Hair follicle dermal papilla cell (primary cell): ENCODE measurements at places on chromosomes 16 and 17. TPM values are rescaled to one million over a fixed set of nuclear protein-coding genes. Genes with fewer than 3 reads are reported as not detected.

TMEM97 gene
- total RNA-seq = 14.3 and 18.0 TPM in 2 replicates

STH gene
- not detected in 2 replicates for total RNA-seq

CES3 gene
- total RNA-seq = 0.12 and 0.16 TPM in 2 replicates

C17orf50 gene
- not detected in 2 replicates for total RNA-seq

GJC1 gene
- total RNA-seq = 33.4 and 53.7 TPM in 2 replicates

PRSS22 gene
- not detected in 2 replicates for total RNA-seq
